Colonic mucosa (tissue), 4 donors: ENCODE measurements at places on chromosomes 3 and 15. TPM values are rescaled to one million over a fixed set of nuclear protein-coding genes. Genes with fewer than 3 reads are reported as not detected.

GUCA1C gene
- total RNA-seq: not detected

- DNase-seq: no peak
These were observed 47.2 kb upstream of the KY start for GRCh38 chr3:134697830-134698689.

- DNase-seq: no peak
These were observed 2.1 kb downstream of the SLC41A3 start for GRCh38 chr3:126081618-126082361.

GREM1 gene
- total RNA-seq: 39.3 TPM

DNA sequence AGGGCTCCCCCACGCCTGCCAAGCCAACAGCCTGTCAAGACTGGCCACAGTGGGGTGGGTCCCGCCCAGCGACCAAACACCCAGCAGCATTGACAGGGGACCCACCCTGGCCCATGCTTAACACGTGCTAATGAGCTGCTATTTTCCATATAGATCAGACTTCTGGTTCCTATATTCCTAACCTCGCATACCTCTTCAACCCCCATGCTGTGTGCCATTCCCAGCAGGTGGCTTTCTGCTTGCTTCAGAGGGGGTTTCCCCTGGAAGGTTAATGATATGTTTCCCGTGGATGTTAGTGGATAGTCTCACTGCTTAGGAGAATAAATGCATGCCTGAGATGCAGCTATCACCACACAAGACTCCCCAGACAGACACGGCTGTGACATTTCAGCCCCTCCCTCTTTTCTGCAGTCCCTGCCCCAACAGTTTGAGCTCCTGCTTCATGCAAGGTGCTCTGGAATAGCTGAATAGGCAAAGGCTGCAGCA is 37.9 kb upstream of the MGLL start:
- no peak for DNase-seq

- no peak for DNase-seq
These were observed 781.2 kb downstream of the ROBO1 start for GRCh38 chr3:78986416-78987101.

DNA sequence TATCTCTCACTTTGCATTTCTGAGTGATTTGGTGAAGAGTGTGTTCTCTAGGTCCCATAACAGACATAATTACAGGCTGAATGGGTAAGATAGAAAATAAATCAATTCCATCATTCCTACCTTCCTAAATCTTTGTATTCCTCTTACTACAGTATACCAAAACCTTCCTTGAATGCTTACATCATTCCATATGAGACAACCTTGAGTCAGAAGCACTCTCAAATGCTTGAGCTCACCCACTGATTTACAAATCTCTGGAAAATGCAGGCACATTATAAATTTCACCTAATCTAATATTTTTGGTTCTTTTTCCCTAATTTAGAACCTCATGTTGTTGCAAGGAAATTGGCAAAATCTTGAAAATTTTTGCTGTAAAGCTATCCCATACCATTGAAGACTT is 239.1 kb downstream of the CBLB start:
- DNase-seq: no peak

- no peak for DNase-seq
These were observed 23.1 kb upstream of the GPR171 start for GRCh38 chr3:151226088-151226563.

- DNase-seq: no peak
These were observed 166.2 kb downstream of the ADAMTS17 start for GRCh38 chr15:100175406-100176114.

- DNase-seq: no peak
These were observed 142.3 kb upstream of the RASGRP1 start for GRCh38 chr15:38706956-38707355.

ARF4 gene
- 213 TPM for total RNA-seq

- DNase-seq: no peak
These were observed 32.8 kb downstream of the IFT57 start for GRCh38 chr3:108189440-108189839.

DNASE1L3 gene
- total RNA-seq: 6.2 TPM

GRCh38 chr3:152339881-152340505 is 71.3 kb downstream of the MBNL1 start:
- DNase-seq: no peak

GRCh38 chr15:73273181-73274002 is 95.4 kb downstream of the HCN4 start:
- peak; percentile 56 for DNase-seq

- no peak for DNase-seq
These were observed 944 bp upstream of the EIF4E3 start for GRCh38 chr3:71726146-71726545.
